Neural progenitor cell (in vitro differentiated cells): ENCODE measurements at places on chromosomes 1 and 21.

DNA sequence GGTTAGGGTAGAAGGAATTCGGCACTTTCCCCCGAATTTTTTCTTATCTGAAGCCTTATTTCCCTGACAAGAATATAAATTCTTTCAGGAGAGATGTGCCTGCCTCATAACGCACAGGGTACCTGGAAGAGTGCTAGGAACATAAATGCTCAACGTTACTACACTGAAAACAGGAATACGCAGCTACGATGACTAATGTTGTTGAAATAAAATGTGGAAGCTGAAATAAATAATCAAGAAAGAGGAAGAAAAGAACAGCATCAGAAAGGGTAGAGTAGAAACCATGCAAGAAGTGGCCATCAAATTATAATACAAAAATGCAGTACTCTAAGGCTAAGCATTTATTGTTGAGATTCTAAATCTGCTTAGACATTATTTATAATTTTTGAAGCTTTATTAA is 33.9 kb downstream of the SLC66A1 start:
- no peak for DNase-seq

GRCh38 chr1:91732291-91733107 is 153.5 kb downstream of the TGFBR3 start:
- DNase-seq = no peak

GRCh38 chr1:209688746-209689234 is 13.6 kb downstream of the G0S2 start:
- no peak for DNase-seq

GRCh38 chr1:62235576-62235975 is 40.9 kb downstream of the L1TD1 start:
- DNase-seq = no peak

DNA sequence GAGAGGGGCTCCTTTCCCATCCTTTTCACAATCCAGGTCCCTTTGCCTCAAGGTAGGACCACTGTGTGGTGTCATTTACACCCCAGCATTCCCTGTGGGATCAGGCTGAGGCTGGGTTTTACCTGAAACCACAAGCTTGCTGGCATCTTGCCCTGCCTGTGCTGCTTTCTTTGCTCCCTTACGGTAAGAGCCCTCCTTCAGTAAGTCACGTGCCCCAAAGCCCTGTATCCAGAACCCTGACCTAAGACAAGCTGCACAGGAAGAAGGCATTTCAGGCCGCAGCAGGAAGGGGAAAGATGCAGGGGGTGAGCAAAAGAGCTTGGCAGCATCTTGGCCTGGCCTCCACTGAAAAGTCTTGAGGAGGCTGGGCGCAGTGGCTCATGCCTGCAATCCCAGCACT is 58.4 kb downstream of the KLHDC7A start:
- DNase-seq = no peak

GRCh38 chr1:23980728-23981070 is 572 bp upstream of the SRSF10 start:
- peak; percentile 23 for DNase-seq

GRCh38 chr1:94522304-94522703 is 19.3 kb downstream of the F3 start:
- DNase-seq = peak; percentile 78

DNA sequence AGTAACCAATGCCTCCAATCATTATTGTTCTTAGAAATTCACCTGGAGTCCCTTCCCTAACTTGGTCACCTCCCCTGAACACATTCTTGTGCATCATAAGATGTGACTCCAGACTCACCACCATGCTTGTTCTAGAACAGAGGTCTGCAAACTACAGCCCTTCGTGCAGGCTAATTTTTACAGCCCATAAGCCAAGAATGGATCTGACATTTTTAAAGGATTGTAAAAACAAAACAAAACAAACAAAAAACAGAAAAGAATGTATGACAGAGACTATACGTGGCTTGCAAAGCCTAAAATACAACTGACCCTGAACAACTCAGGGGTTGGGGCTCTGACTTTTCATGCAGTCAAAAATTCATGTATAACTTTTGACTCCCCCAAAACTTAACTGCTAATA is 6.2 kb upstream of the HIVEP3 start:
- no peak for DNase-seq

DNA sequence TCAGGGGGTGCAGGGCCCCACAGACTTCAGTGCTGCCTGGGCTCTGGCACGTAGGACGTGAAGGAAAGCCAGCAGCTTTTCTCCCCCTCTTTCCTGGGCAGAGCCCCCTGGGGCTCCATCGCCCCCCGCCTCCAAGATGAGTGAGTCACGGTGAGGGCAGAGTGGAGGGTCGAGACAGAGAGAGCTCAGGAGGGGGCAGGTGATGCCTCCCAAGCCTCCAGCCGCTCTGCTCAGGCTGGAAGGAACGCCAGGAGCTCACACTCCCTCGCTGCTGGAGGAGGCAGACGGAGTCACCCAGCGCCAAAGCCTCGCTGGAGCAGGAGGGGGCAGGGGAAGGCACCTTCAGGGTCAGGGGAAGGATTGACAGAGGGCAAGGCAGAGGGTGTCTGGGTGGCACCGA is 119.5 kb downstream of the CASZ1 start:
- DNase-seq = no peak

- DNase-seq = no peak
Observed at GRCh38 chr1:4532656-4533055, 121.8 kb upstream of the AJAP1 start.

DNA sequence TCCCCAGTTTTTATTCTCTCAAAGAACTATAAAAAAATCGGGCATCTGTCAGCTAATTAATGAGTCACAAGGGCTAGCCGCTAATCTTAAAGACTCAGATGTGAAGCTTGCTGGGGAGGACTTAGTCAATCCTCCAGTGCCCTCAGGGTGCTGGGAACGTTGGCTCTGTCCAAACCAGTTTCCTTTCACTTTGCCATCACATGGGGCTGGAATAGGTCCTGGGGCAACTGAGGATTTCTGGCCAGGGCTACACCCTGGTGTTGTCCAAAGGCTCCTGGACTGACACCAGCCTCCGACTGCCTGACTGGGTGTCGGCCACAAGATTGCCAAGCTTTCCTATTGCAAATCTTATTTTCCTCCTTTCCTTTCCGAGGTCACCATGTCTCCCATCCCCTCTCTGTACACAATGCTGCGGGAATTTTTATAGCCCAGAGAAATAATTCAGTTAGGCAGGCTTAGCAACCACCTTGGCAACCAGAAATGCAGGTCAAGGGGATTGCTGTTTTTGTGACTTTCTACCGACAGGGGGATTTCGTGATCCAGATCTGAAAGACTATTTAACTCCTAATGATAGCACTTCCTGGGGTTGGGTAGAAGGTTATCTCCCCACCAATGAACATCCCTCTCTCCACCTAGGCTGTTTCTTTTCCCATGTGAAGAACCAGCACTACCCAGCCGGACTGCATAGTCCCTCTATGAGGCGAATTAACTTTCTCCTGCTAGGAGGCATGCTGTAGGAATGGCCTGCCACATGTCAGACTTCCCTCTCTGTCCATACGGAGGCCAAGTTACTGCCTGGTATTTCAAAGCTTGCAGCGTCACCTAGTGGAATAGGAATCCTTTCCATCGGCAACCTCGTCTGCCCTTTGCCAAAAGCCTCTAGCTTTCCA is 29.9 kb upstream of the CTBS start:
- DNase-seq = peak; percentile 30

GRCh38 chr1:210310562-210311153 is 18.0 kb upstream of the HHAT start:
- DNase-seq = no peak

GRCh38 chr1:42586016-42586415 is 72.2 kb upstream of the PPIH start:
- DNase-seq = no peak

- DNase-seq = no peak
Observed at GRCh38 chr1:12621346-12622335, 3.6 kb upstream of the DHRS3 start.

DNA sequence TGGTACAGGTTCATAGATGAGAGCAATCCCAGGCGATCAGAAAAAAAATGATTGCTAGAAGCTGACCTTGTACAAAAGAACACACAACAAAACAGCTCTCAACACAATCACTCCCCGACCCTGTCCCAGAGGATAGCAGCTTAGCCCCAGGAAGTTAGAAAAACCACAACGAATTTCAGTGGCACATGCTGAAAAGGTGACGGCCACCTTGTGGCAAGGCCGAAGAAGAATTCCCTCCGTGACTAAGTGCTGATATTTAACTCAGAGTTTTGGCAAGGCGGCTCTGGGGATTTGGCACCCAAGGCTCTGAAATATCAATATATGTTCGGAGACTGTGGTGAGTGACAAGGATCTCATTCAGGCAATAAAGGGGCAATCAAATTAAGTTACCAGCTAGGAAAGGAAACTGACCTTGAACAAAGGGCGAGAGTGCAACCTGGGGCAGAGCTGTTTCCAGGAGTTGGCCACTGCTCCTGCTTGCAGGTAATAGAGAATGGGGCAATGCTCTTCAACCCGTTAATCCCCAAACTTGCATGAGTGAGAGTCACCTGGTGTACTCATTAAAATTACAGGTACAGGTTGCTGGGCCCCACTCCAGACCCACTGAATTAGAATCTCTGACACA is 96.2 kb downstream of the BEND5 start:
- DNase-seq = peak; percentile 33

DNA sequence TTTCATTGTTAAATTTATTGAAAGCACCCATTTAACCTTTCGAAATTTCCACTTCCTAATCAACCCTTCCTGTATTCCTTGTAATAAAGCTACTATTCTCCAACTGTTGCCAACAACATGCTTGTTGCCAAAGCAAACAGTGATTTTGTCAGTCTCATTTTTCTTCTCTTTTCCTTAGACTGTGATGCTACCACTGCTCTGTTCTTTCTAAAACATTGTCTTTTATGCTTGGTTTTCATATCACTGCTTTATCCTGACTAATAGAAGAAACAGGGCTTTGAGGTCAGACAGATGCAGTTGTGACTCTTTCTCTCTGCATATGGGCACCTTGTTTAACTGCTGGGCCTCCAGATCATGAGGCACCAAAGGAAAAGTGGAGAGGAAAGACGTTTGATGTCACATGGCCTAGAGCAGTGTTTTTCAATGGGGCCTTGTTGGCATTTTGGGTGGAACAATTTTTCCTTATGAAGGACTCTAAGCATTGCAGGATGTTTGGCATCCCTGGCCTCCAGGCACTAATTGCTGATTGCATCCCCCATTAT is 56.1 kb downstream of the HMCN1 start:
- DNase-seq = no peak

- DNase-seq = no peak
Observed at GRCh38 chr1:170910273-170910672, 25.1 kb upstream of the MROH9 start.

DNA sequence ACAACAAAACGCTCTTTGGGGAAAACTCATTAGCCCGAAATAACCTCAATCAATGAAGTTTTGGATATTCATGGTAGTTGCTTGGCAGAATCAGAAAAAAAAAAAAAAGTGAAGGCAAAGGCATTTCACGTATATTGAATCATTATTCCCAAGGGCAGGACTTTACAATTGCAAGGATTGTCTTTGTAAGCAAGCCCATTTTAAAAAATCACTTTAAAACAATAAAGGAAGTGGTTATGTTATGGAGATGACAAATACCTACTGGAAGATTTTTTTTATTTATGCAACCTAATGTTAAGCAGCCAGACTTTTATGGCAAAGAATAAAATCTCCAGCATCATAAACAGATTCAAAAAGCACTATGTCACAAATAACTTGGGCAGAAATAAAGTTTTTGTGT is 9.3 kb downstream of the GJB4 start:
- no peak for DNase-seq

- no peak for DNase-seq
Observed at GRCh38 chr1:85327759-85328158, 51.3 kb upstream of the BCL10 start.

DNA sequence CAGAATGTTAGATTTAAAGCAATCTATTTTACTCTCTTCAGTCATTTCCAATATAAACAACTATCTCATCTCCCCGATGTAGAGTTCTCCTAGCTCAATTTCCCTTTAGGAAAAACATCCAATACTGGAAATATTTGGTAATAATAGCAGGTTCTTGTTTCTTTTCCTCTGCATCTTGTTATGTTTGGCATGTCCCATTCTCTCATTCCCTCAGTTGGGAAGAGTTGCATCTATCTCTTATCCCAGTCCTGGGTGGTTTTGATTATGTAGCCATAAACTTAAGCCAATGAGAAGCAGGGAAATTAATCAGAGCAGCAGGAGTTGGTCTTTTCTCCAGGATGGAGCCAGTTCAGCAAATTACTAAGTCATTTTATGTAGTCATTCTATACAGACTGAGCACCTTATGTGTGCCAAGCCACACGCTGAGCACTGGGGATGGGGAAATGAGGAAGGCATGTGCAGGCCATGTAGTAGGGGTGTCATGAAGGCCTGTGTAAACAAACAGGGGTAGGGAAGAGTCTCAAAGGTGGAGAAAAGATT is 418.2 kb upstream of the NFIA start:
- no peak for DNase-seq

GRCh38 chr1:58573138-58573537 is 3.9 kb downstream of the TACSTD2 start:
- no peak for DNase-seq

- no peak for DNase-seq
Observed at GRCh38 chr1:242764161-242764560, 239.7 kb upstream of the PLD5 start.

DNA sequence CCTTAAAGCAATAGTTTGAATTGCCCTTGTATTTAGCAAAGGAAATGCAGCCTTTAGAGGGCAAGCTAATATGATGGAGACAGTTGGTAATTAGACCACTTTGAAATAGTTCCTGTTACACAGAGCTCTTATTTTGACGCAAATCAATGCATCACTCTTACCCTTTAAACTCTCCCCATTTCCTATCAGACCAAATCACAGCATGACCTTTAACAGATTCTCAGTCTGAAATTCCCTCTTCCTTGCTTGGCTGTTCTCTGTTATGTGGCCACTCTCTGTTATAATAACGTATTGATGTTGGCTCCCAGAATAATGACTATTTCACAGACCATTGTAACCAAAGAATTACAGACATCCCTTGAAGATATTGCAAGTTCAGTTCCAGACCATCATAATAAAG is 66.9 kb upstream of the NGF start:
- DNase-seq = no peak

- peak; percentile 63 for DNase-seq
Observed at GRCh38 chr1:151612501-151613281, 841 bp downstream of the SNX27 start.

DNA sequence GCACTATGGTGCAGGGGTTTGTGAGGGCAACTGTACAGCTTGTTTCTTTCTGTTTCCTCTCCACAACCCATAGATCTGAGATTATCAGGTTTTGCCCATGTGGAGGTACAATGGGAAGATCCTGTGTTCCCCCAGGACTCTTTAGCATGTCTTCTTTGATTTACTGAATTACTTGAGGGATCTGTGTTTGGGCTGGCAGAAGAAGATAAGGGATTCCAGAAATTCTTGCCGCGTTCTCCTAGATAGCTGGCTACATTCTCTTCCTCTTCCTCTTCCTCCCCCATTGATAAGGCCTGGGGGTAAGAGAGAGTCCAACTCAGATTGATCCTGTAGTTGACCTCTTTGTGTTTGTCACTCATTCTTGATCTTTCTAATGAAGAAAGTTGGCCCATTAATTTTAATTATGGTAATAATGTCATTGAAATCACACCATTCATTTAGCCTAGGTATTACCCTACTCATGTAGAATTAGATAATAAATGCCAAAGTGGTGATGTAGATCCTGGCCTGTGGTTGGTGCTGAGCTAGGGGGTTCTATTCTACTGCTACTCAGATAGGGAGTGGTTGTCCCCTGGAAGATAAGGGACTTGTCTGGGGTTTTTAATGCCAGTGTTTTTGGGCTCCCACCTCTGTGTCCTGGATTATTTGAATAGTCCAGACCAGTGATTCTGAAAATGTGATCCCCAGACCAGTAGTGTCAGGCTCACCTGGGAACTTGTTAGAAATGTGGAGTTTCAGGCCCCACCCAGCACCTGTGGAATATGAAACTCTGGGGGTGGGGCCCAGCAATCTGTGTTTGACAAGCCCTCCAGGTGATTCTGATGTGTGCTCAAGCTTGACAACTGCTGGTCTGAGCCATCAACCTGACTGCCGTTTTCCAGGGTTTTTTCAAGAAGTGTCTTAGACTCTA is 122.2 kb downstream of the NOS1AP start:
- no peak for DNase-seq
